ENCODE measurements at places on chromosomes 12 and 14. TPM values are rescaled to one million over a fixed set of nuclear protein-coding genes. Genes with fewer than 3 reads are reported as not detected.

The C12orf50 gene
- 0.08 TPM for total RNA-seq

The HOTAIR gene
- total RNA-seq = not detected

The KICS2 gene
- total RNA-seq = 4.1 TPM

The INHBC gene
- 2.8 TPM for total RNA-seq

The CMA1 gene
- not detected for total RNA-seq

The TMEM229B gene
- 2.0 TPM for total RNA-seq

The ZC2HC1C gene
- total RNA-seq = 0.56 TPM

The SERPINA12 gene
- total RNA-seq = not detected

The RFLNA gene
- 0.05 TPM for total RNA-seq

DNA sequence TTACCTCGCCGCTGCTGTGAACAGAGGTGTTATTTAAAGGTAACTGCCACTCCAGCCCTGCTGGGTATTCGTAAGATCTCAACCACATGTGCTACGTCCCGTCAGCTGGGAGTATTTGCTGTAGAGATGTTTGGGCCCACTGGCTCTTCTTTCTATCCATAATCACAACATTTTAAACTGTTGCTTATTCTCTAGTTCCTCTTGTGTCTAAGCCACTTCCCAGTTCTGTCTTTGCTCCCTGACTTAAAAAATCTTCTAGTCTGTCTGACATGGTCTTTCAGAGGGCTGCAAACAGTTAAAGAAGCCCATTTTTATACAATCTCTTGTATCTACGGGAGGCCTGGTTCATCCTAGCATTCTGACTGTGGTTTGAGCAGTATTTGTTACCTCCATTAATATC, 33.2 kb upstream of the HELB start:
- no peak for DNase-seq
- H3K4me3 ChIP-seq = no peak overlapping the region
- H3K36me3 ChIP-seq = no peaks in the 10 kb centered on the region
- H3K4me1 ChIP-seq = no peaks in the 10 kb centered on the region
- H3K27me3 ChIP-seq = no peaks in the 10 kb centered on the region

DNA sequence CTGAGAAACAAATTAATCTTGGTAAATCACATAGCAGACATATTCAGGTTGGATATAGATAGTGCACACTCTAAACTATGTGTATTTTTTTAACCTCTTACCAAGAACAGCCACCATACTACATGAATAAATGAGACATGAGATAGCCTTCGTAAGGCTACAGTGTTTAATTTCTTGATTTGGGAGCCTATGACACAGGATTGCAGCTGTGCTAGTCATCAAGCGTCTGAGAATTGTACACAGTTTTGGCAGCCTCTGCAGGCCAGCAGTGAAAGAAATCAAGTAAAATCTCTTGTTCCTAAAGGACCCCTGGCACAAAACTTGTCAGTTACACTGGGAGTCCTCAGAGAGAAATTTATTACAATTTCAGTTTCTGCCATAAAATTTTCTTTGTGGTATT, 236.1 kb downstream of the C12orf50 start:
- no peak overlapping the region for H3K27ac ChIP-seq
- H3K4me3 ChIP-seq = no peak overlapping the region
- H3K27me3 ChIP-seq = no peaks in the 10 kb centered on the region
- H3K4me1 ChIP-seq = no peaks in the 10 kb centered on the region
- no peak for DNase-seq

GRCh38 chr12:10740182-10740581, 17.1 kb upstream of the YBX3 start:
- no peak overlapping the region for H3K4me3 ChIP-seq
- DNase-seq = no peak
- H3K36me3 ChIP-seq = no peaks in the 10 kb centered on the region
- H3K27me3 ChIP-seq = no peaks in the 10 kb centered on the region
- H3K4me1 ChIP-seq = no peaks in the 10 kb centered on the region
- no peak overlapping the region for H3K27ac ChIP-seq

DNA sequence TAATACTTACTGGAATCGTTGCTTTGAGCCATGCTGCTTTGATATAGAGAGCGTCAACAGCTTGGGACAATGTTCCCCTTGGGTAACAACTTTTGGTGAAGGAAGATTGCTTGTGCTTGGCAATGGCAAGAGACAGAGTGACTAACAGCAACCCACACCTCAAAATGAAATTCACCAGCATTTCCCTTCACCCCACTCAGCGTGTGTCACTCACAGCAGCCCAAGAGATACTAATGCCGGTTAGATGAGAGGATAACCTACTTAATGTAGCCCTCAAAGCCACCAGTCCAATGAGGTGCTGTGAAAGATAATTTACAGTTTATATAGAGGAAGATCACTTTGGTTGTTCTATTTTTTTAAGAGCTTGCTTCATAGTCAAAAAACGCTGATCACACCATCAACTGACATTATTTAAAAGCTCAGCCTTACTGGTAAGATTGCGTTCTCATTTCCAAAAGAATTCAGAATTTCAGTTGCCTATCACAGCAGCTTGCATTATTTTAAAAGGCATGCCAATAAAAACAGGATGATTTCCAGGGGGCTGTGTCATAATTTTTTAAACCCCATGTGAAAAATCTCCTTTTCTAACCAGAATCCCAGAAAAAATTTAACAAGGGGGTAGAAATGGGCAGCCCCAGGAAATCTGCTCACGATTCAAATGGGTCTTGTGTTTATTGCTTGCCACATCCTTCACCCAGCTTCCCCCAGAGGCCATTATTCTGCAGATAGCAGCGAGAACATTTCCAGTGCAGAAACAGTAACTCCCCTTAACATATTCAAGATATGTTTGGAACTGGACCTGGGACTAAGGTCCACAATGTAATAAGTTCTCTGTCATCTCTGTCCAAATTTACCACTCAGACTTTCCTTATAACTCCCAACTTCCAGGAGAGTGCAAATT, at the start of gene IL26:
Gene IL26, minus strand, starts transcription at position 235 of the 901 bp plus-strand sequence. Its CDS starts 54 bp downstream, at position 181.
- H3K36me3 ChIP-seq = no peaks in the 10 kb centered on the region
- H3K4me3 ChIP-seq = no peak within 1 kb of the TSS
- no peaks in the 10 kb centered on the region for H3K27me3 ChIP-seq
- peaks cover 6% of the 10 kb centered on the region for H3K4me1 ChIP-seq
- DNase-seq = no peak
- H3K27ac ChIP-seq = no peak within 1 kb of the TSS

GRCh38 chr12:121175383-121176119, 34.4 kb upstream of the P2RX4 start:
- no peak overlapping the region for H3K4me3 ChIP-seq
- H3K27me3 ChIP-seq = no peaks in the 10 kb centered on the region

GRCh38 chr12:21992823-21993222, 51.6 kb upstream of the ABCC9 start:
- no peaks in the 10 kb centered on the region for H3K36me3 ChIP-seq
- H3K27me3 ChIP-seq = no peaks in the 10 kb centered on the region
- no peak overlapping the region for H3K4me3 ChIP-seq

DNA sequence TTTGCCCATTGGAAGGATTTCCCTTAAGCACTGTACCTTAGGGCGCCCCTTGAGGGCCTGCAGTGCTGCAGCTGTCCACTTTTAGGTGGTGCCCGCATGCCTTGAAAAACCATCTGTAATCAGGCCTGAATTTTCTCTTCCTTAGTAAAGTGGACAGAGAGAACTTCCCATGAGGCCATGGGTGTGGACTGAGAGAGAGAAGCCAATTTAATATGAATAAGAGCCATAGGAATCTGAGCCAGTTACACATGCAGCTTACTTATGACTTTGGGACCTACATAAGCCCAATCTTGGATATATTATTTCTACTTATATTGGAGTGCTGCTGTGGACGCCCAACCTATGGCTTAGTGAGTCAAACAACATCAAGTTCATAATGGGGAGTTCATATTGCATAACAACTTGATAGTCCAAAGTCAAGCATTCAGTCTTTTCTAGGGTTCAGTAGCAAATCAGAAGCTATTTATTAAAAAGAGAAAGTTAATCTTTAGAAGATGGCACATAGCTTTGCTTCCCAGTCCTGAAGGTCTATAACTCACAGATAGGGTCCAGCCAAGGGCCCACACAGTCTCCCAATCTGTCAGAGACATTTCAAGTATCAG, 11.1 kb upstream of the ETV6 start:
- no peak overlapping the region for H3K4me3 ChIP-seq
- H3K27me3 ChIP-seq = no peaks in the 10 kb centered on the region
- no peaks in the 10 kb centered on the region for H3K4me1 ChIP-seq
- H3K36me3 ChIP-seq = no peaks in the 10 kb centered on the region

GRCh38 chr14:61737915-61738314, 24.3 kb upstream of the SNAPC1 start:
- no peak overlapping the region for H3K4me3 ChIP-seq
- peaks cover 56% of the 10 kb centered on the region for H3K36me3 ChIP-seq
- no peaks in the 10 kb centered on the region for H3K4me1 ChIP-seq
- no peak overlapping the region for H3K27ac ChIP-seq

- no peak overlapping the region for H3K4me3 ChIP-seq
- H3K27ac ChIP-seq = no peak overlapping the region
- H3K4me1 ChIP-seq = peaks cover 15% of the 10 kb centered on the region
- DNase-seq = no peak
- H3K36me3 ChIP-seq = no peaks in the 10 kb centered on the region
Measured at GRCh38 chr14:38203929-38204718, 3.6 kb upstream of the SSTR1 start.

DNA sequence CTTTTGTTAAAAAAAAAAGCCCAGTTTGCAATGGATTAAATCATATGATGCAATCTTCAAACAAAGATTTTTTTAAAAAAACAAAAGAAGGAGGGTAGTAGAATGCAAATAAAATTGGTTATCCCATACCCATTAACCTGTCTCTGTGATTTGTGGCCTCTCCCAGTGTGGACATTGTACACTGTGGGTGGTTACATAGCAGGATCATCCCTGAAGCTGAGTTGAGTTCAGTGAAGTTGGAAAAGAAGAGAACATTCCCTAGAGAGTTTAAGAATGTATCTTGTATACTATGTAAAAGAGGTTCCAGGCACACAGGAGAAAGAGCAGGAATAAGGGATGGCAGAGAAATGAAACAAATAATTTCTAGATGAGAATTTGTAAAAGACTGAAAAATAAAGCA, 142.4 kb upstream of the SLC16A7 start:
- DNase-seq = no peak
- no peak overlapping the region for H3K4me3 ChIP-seq
- H3K27ac ChIP-seq = no peak overlapping the region
- no peaks in the 10 kb centered on the region for H3K36me3 ChIP-seq
- H3K4me1 ChIP-seq = no peaks in the 10 kb centered on the region

DNA sequence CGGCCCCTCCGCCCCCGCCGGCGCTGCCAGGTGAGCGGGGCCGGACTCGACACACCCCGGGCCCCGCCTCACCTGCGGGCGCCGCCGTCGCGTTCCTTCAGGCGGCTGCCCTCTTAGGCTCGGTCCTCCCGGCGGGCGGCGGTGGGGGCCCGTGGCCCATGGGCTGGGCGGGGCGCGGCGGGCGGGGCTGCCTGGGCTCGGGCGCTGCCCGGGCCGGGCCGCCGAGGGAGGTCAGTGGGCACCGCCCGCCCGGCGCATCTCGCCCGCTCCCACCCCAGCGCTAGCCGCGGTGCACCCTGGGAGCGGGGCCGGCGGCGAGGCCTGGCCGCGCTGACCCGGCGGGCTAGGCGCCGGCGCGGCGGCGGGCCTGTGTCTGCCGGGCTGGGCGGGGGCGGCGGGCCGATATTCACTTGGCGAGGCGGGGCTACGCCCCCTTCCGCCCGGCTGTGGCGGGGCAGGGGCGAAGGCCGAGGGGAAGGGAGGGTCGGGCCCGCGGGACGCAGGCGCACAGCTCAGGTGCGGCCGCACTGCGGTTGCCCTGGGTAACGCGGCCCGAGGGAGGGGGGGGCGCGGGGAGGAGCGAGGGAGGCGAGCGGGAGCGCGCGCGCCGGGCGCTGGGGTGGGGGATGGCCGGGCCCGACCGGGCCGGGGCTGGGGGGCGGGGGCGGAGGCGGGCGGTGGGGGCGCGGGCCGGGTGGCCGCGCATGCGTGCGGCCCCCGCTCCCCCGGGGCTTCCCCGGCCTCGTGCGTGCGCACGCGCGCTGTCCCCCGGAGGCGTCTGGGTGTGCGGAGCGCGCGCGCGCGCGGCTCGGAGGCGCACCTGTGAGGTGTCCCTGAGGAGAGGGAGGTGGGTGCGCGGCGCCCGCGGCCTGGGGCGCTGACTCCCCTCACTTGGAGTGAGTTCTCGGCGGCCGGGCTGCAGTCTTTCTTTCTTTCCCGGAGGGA, at the start of the genes CCDC92 and ZNF664:
Gene CCDC92, minus strand, starts transcription at position 375 of the 945 bp plus-strand sequence. CDS start 28,526 bp downstream, outside the sequence.
Gene ZNF664, plus strand, starts transcription at position 759 of the 945 bp plus-strand sequence. CDS start 38,930 bp downstream, outside the sequence.
- H3K36me3 ChIP-seq = no peaks in the 10 kb centered on the region
- DNase-seq = peak; percentile 87
- no peaks in the 10 kb centered on the region for H3K27me3 ChIP-seq
- peak within 1 kb of the TSS; percentile 83 for H3K4me3 ChIP-seq
- H3K27ac ChIP-seq = peak within 1 kb of the TSS; percentile 92

- no peaks in the 10 kb centered on the region for H3K27me3 ChIP-seq
- H3K27ac ChIP-seq = no peak overlapping the region
- no peaks in the 10 kb centered on the region for H3K4me1 ChIP-seq
- H3K4me3 ChIP-seq = no peak overlapping the region
- no peak for DNase-seq
Measured at GRCh38 chr14:83395321-83395720, 1861.7 kb upstream of the SEL1L start.

- H3K27me3 ChIP-seq = no peaks in the 10 kb centered on the region
- H3K27ac ChIP-seq = no peak overlapping the region
- H3K36me3 ChIP-seq = no peaks in the 10 kb centered on the region
- no peaks in the 10 kb centered on the region for H3K4me1 ChIP-seq
- DNase-seq = no peak
Measured at GRCh38 chr12:43883748-43884147, 47.9 kb downstream of the TMEM117 start.

DNA sequence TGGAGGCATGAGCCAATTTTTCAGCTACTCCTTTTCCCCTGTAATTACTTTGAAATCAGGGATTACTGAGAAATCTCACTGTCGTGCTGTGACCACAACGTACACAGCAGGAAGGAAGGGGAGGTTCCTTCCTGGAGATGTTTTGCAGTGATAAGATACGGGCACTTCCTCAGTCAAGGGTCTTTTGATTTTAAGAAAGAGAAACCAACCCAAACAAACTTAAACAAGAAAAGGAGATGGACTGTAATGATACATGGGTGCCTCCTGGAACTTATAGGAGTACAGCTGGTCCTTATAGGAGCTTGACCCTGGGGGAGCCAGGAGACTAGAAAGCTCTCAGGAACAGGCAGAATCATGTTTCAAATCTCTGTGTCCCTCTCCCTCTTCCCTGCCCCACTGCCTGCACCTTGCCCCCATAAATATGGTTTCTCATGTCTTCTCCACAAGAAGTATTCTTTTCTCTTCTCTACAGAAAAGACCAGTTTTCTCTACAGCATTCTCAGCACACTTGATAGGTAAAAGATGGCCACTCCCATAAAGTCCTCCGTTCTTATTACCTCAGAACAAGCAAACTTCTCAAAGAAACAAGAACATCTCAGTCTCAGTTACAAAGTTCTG, 281.1 kb upstream of the AMIGO2 start:
- H3K27ac ChIP-seq = peak overlapping the region; percentile 27
- H3K4me1 ChIP-seq = no peaks in the 10 kb centered on the region
- no peak for DNase-seq

GRCh38 chr12:25023808-25024207, 74.9 kb upstream of the BCAT1 start:
- no peaks in the 10 kb centered on the region for H3K27me3 ChIP-seq

GRCh38 chr12:53677016-53677799, 1.3 kb upstream of the ATP5MC2 start:
- no peak for DNase-seq
- no peaks in the 10 kb centered on the region for H3K36me3 ChIP-seq
- H3K4me1 ChIP-seq = no peaks in the 10 kb centered on the region
- no peaks in the 10 kb centered on the region for H3K27me3 ChIP-seq

GRCh38 chr14:97077253-97077653, 280.1 kb downstream of the VRK1 start:
- no peaks in the 10 kb centered on the region for H3K27me3 ChIP-seq
- no peak overlapping the region for H3K27ac ChIP-seq
- H3K4me1 ChIP-seq = no peaks in the 10 kb centered on the region
- no peak overlapping the region for H3K4me3 ChIP-seq

Data from liver (tissue), 10 donors.